Smooth muscle cell of the brain vasculature (primary cell): ENCODE measurements at places on chromosomes 2 and 18.

DNA sequence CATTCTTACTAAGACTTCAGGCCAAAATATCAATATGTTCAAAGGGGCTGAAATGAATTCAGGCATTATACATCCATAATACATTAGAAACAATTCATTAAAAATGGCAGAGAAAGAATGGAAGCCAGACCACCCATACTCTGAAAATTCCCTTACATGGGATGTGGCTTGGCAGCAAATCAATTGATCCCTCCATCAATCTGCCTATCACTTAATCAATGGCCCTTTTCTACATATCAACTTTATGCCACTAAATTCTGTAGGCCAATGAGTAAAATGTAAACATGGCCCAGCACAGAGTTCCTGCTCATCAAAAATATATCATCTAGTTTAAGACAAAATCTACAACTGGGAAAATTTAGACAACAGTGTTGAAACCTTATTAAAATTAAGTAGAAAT is 41.8 kb upstream of the SLC14A2 start:
- DNase-seq: no peak

DNA sequence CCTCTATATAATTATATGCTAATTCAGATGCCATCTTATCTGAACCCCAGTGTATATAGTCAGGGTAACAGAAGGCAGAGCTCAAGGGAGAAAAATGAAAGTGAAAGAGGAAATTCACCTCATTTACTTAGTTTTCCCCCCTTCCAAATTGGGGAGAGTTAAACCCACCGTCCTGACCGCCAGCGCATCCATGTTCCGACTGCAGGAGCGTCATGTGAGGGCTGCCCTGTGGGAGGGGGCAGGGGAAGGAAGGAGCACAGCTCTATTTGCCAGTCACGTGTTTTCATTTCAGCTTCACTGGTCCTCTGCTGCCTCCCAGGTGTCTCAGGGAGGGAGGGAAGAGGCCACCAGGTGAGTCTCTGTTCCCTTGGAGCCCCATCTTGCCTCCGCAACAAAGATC is 13.2 kb downstream of the CNNM4 start:
- DNase-seq: no peak

- DNase-seq: no peak
These were observed 96.2 kb upstream of the CTDP1 start for GRCh38 chr18:79583426-79583825.

DNA sequence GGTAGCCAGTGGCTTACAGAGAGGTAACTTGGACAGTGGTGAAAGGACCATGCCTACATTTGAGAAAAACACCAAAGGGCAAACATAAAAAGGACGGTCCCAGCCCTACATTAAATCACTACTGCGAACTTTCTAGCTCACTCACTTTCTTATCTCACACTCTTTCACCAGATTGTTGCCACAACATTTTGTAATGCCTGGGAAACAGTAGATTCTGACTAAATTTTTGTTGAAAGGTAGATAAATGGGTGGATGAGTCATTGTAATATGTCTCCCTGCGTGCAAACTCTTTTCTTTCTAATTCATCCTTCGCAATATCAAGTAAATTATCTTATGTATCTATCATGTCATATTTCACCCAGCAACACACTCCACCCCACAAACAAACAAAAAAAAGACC is 192.2 kb downstream of the IRS1 start:
- no peak for DNase-seq
